ENCODE measurements at places on chromosomes 2 and 18.

GRCh38 chr2:4900861-4901770 lies 791.1 kb upstream of the SOX11 start:
- DNase-seq: peak; percentile 22

- DNase-seq: no peak
Observed at GRCh38 chr2:198975779-198976178, 482.0 kb downstream of the SATB2 start.

DNA sequence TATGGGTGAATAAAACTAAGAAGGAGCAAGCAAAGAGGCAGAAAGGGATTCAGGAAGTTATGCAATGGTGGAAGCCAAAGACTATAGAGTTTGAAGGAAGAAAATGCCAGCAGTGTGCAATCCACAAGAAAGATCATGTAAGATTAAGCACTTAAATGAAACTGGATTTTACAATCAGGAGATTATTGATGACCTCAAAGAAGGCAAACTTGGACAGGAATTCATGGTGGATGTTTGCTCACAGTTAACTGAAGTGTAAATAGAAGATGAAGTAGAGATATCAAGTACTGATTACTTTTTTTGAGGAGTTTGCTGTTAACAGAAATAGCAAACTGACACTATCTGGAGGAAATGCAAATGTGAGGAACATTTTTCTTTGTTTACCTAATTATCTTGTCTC lies 308.9 kb downstream of the RND3 start:
- DNase-seq: no peak

DNA sequence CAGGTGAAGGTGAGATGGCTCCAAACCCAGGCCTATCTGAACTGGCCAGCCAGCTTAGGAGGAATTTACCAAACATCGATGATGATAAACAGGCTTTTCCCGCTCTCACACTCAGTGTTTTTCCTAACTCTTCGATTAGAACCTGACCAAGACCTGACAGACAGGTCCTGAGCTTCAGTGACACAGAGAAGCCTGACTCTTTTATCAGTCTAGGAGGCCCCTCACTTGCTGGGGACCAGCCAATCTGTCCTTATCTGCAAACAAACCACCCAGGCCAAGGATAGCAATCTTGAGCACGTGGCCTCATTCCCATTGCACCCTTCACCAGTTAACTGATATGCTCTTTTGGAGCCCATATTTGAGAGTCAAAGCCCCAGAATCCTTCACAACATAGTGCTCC lies 1.9 kb upstream of the ITSN2 start:
- DNase-seq: no peak

DNA sequence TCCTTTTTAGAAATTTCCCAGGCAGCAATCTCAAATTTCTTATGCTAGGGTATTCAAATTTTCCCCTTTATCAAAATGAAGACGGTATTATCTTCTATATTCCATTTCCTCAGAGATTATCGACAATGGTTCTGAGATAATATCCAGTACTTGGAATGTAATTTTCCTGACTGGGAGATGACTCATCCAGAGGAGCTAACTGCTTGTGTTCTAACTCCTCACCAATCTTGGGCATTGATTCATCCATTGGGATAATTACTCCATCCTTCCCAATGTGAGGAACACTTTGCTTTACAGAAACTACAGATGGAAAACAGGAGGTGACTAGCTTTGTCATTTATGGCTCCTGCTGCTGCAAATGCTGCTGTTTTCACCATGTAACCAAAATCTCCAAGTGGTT lies 239.4 kb upstream of the LYPD1 start:
- DNase-seq: no peak

DNA sequence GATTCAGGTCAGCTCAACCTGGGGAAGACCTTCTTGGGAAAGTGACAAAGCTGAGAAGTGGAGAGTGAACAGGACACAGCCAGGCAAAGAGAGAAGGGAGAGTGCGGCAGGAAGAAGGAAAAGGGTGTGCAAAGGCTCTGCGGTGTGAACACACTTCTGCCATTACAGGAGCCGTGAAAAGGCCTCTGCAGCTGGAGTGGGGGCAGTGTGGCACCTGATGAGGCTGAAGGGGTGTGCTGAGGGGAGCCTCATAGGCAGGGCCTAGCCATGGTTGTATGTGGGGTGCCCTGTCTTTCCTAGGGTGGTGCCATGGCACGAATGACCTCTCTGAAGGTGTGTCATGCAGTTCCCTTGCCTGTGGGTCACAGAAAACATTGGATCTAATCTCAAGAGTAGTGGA lies 347.6 kb downstream of the CYRIA start:
- no peak for DNase-seq

GRCh38 chr2:207825045-207825954 lies 55.6 kb upstream of the FZD5 start:
- DNase-seq: no peak

- DNase-seq: no peak
Observed at GRCh38 chr2:229888031-229888430, 33.8 kb downstream of the TRIP12 start.

- DNase-seq: no peak
Observed at GRCh38 chr2:166393008-166393407, 17.3 kb upstream of the SCN9A start.

DNA sequence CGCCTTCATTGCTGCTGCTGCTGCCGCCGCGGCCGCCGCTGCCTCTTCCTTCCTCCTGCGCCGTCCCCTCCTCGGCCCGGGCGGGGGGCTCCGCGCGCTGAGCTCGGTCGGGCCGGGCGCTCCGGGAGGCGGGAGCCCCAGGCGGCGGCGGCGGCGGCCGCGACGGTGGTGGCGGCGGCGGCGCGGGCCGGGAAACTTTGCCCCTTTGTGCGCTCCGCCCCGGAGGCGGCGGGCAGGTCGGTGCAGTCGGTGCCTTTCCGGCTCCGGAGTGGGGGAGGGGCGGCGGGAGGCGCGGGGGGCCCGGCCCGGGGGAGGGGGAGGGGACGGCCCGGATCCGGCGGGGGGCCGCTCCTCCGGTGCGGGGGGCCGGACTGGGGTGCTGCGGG lies 205 bp downstream of the TET3 start:
- no peak for DNase-seq

DNA sequence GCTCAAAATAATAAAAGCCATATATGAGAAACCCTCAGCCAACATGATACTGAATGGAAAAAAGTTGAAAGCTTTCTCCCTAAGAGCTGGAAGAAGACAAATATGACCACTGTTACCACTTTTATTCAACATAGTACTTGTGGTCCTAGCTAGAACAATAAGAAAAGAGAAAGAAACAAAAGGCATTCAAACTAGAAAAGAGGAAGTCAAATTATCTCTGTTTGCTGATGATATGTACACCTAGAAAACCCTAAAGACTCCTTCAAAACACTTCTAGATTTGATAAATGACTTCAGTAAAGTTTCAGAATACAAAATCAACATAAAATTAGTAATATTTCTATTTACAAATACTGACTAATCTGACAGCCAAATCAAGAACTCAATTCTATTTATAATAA lies 328.8 kb upstream of the GCFC2 start:
- no peak for DNase-seq

DNA sequence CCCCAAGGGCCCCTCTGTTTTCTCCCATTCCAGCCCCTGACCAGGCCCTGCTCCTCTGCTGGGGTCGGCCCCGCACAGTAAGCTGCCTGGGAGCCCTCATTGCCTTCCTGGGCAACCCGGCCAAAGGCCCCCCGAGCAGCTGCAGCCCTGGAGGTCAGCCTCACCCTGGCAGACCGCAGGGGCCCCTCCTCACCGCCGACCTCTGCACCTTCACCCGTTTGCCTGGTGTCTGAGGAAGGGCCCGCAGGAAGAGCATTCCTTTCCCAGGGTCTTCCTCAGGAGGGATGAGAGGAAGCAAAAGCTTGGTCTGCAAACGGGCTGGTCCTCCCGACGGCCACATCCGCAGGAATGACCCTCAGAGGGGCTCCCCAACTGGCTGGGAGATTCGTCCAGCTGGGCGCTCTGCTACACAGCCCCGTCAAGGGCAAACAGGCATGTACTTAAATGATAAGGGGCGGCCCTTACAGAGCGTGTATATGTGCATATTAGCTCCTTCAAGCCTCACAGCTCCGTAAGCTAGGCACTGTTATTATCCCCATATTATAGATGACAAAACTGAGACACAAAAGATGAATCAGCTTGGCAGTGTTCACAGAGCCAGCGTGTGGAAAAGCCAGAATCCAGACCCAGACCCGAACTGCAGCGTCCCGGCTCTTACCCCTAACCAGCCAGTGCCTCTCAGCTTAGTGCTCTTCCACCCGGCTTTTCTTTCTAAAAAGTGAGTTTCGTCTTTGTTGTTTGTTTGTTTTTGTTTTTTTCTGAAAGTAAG lies 52.8 kb downstream of the SLC4A1AP start:
- no peak for DNase-seq

GRCh38 chr2:99520813-99521212 lies 31.0 kb upstream of the REV1 start:
- no peak for DNase-seq

- peak; percentile 62 for DNase-seq
Observed at GRCh38 chr2:177161741-177162460, 50.7 kb upstream of the HNRNPA3 start.

- DNase-seq: no peak
Observed at GRCh38 chr2:170598067-170598395, 117.1 kb upstream of the SP5 start.

DNA sequence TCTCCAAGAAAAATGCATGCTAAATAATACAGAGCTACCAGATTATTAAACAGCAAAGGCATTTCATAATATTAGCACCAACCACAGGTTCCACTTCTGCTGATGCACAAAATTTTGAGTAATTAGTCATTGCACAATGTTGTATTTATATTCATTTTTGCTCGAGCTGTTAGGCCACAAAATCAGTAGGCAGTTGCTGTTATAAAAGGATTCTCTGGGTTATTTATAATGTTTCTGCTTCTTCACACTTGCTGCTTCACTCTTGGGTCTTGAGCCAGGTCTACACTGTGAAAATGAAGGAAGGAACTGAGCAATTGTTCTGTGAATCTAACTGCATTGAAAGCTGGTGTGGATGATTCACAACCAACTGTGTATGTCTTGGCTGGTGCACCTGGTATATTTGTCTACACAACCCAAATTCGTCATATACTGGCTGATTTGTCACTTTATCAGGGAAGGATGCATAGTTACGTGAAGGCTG lies 38.3 kb downstream of the MRPL33 start:
- DNase-seq: no peak

DNA sequence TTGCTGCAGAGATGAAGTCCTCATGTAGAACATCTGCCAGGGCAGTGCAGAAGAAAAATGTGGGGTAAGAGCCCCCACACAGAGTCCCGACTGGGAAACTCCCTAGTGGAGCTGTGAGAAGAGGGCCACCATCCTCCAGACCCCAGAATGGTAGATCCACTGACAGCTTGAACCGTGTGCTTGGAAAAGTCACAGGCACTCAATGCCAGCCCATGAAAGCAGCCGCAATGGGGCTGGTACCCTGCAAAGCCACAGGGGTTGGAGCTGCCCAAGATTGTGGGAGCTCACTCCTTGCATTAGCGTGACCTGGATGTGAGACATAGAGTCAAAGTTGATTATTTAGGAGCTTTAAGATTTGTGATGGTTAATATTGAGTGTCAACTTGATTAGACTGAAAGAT lies 197.8 kb downstream of the CCDC102B start:
- DNase-seq: no peak

DNA sequence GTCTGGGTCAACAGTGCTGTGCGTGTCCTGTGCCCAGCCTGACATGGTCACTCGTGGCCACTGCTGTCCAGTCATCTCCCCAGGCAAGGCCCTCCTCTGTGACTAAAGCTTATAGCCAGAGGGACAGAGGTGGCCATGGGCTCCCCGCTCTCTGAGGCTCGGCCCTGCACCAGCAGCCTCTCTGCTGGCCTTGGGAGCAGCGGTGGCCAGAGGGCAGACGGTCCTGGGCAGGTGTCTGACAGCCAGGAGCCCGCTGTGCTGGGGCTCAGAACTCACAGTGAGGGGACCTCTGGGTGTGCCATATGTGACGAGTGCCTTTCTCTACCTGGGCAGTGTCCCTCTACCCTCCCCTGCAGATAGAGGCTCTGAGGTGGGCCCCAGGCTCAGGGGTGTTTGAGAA lies 98.7 kb downstream of the FAM210A start:
- DNase-seq: no peak

GRCh38 chr2:224517963-224518362 lies 67.2 kb downstream of the CUL3 start:
- no peak for DNase-seq

GRCh38 chr18:59954755-59955156 lies 55.0 kb downstream of the PMAIP1 start:
- DNase-seq: no peak

Data from NCI-H524 treated with DMSO at 0.1 percent for 48 hours (cell line).